ENCODE measurements at places on chromosomes 5 and 9.

DNA sequence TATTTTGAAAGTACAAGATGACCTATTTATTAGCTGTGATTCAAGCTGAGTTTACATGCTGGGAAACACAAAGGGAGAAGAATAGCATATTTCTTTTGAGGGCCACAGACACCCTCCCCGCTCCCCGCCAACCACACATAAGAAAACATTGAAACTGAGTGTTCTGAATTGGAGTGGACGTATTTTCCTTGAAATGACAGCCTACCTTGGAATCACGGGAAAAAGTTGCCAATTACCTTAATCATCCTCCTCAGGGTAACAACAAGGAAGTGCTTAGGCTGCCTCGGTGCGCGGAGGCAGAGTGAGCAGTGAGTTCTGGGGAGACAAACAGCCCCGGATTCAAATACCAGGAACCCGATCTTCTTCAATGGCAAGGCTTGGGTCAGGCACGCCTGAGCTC lies 31.4 kb downstream of the CFAP77 start:
- no peak for DNase-seq

DNA sequence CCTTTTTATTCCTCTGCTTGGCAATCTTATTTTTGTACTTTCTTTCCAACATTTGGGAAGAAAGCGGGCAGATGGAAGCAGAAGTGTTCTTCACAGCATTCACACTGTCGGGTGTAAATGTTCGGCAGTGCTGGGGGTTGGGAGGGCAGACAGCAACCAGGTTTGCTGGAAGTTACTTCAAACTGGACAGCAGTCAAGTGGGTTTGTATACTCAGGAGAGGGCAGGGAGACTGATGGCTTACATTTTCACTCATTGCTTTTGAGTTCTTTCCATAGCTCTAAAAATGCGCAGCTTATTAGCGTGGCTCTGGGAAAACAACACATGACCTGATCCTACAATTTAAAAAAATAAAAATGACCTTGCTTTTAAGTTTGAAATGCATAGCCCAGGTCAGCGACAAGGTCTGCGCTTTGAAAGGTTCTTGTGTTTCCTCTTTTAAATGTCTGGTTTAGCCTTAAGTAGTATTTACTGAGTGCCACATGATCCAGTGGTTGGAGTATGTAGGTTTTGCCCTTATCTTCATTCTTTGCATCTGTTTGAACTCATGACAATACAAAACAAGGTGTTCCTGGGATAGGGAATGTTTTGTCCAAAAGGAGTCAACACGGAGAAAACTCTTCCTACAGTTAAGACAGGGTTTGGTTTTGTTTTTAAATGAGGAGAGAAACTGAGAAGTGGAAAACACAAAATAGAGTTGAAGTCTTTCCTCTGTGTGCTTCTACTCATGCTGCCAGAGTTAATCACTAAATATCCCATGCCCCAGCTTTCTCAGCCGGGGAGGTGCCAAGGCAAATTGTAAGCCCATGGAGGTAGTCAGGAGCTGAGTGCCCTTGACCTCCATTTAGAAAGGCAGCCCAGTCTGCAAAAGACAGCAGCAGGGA lies 132.7 kb upstream of the DMRT1 start:
- DNase-seq, result peak; percentile 28

DNA sequence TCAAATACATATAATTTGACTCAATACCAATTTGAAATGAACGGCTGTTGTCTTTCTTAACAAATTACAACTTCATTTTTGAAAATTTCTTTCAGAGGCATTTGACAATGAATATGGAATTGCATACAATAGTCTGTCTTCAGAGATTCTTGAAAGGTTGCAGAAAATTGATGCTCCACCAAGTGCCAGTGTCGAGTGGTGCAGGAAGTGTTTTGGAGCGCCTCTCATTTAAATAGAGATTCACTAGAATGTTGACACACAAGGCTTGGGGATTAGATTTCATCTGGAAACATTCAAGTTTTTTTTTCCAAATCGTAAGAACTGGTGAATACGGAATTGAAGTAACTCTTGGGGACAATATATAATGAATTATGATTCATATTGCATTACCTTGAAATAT lies 8.1 kb downstream of the RPS6 start:
- no peak for DNase-seq

DNA sequence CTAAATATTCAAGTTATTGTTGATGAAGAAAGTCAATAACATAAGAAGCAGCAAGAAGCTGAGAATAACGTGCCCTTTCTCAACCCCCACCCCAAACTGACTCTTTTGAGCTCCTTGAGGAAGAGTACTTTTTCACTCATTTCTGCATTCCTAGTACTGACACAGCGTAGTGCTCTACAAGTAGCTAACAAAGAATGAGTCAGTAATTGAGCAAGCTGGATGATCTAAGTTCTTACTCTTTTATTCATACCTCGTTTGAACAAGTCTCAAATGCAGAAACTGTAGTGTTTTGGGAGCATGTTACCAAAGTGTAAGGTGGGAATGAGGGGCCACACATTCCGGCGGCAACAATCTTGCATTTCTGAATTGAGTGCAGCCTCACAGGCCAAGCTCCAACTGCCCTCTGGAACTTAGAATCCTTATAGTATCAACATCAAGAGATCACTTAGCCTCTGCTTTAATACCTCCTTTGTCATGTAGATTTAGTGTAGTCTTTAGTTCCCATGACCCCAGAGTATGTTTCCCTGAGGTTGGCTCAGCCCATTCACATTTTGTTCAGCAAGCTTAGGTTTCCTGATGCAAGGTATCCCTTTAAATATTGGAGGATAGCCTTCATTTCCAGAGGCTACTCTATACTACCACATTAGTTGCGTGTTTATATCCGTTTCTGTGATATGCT lies 152.0 kb downstream of the PRR16 start:
- DNase-seq, result no peak

- no peak for DNase-seq
Measured at GRCh38 chr9:81841333-81841732, 86.9 kb upstream of the SPATA31D4 start.

GRCh38 chr5:154830596-154830995 lies 19.8 kb downstream of the FAXDC2 start:
- no peak for DNase-seq

GRCh38 chr5:68010740-68011139 lies 204.8 kb upstream of the PIK3R1 start:
- no peak for DNase-seq

DNA sequence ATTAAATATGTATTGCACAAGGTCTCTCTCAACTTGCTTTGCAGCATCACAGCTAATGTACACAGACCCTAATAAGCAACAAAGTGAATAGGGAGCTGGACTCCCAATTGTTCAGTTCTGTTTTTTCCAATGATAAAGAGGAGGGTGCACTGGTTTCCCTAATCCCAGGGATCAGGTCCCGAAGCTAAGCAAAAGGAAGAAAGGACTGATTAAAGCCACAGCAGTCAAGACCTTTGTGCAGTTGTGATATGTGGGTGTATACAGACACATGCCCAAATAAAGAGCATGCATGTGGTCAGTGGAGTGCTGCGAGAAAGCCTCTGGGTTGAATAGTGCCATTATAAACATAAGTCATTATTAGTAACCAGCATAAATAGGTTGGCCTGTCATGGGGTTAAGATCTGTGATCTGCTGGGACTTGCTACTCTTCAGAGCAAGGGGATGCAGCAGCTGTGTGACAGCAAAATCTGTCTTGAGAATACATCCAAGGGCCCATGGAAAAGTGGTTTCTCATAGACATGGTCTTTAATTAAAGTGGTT lies 1863.1 kb upstream of the WWC1 start:
- DNase-seq, result no peak

GRCh38 chr9:79312686-79313421 lies 258.9 kb upstream of the TLE4 start:
- no peak for DNase-seq

DNA sequence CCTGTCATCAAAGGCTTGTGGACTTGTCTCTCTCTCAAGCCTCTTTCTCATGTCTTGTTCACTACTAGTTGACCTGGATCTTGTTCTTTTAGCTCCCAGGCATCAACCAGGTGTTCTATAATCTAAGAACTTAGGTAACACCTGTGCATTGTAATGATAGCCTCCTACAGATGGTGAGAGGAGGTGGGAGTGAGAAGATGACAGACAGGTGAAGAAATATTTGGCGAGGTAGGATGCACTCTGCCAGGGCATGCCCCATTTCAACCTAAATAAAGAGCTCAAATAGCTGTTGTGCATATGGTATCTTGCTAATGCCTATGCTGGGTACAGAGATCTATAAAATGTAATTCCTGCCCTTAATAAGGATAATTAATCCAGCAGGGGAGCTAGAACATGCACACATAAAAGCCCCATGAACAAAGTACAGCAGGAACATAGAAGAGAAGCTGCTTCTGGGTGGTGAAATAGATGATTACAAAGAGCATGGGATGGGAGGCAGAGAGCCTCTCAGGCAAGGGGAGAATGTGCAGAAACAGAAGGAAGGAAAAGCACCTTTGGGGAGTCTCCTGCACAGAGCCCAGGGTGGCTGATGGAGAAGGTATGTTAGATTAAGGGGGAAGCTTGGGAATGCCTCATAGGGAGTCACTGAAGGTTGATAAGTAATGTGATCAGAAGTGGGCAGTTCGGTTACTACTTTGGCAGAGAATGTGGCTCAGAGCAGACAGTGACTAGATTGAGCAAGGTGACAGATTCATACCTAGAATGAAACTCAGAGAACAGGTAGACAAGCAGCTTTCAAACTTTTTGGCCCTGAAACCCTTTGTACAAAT lies 28.0 kb upstream of the PLIN2 start:
- DNase-seq, result no peak

DNA sequence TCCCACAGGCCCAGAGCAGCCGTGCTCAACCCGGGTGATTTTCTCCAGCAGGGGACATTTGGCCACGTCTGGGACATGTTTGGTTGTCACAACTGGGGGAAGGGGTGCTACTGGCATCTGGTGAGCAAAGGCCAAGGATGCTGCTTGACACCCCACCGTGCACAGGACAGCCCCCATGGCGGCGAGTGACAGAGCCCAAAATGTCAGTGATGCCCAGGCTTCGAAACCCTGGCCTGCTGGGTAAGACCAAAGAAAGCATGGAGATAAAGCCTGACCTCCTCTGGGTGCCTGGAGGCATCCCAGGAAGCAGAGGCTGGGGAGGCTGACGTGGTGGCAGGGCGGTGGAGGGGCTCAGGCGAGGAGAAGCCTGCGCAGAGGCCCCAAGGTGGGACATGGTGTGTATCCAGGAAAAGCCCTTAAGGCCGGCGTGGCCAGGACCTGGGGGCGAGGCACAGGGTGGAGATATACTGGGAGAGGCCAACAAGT lies 66.4 kb downstream of the ZNF354C start:
- no peak for DNase-seq

DNA sequence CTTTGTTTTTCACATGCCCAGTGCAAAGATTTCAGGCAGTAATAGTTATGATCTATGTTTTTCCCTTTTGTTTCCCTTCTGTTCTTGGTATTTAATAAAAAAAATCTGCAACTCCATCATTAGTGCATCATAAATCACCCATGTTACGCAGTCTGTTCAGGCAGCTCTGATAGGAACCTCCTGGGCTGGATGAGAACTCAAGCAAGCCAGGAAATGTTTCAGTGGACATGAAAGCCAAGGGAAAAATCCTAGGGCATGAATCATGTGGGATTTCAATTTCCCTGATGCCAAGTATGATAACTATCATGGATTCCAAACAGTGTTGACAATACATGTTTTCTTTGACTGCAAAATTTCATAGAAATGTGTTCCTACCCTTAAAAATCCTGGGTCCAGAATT lies 119.7 kb upstream of the TARS1 start:
- no peak for DNase-seq

GRCh38 chr5:140875085-140876065 lies at the start of gene PCDHA12:
Gene PCDHA12, plus strand, starts transcription at chr5:140875308. Its CDS starts 165 bp downstream, at chr5:140875473.
- peak; percentile 34 for DNase-seq

DNA sequence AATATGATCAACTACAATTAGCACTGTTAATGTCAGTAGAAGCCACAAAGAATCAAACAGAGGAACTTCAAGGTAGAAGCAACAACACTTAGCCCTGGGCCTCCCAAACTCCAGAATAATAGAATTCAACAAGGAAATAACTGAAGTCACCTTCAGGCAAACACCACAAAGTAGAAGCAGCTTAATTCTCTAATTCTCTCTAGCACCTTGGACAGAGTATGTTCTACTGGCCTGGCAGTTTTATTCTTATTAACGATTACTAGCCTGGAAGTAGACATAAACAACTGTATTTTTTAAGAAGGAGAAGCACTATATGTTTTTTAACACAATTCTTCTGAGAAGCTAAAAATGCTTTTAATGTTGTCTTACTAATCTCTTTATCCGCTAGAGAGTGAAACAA lies 911.9 kb downstream of the DTWD2 start:
- no peak for DNase-seq

DNA sequence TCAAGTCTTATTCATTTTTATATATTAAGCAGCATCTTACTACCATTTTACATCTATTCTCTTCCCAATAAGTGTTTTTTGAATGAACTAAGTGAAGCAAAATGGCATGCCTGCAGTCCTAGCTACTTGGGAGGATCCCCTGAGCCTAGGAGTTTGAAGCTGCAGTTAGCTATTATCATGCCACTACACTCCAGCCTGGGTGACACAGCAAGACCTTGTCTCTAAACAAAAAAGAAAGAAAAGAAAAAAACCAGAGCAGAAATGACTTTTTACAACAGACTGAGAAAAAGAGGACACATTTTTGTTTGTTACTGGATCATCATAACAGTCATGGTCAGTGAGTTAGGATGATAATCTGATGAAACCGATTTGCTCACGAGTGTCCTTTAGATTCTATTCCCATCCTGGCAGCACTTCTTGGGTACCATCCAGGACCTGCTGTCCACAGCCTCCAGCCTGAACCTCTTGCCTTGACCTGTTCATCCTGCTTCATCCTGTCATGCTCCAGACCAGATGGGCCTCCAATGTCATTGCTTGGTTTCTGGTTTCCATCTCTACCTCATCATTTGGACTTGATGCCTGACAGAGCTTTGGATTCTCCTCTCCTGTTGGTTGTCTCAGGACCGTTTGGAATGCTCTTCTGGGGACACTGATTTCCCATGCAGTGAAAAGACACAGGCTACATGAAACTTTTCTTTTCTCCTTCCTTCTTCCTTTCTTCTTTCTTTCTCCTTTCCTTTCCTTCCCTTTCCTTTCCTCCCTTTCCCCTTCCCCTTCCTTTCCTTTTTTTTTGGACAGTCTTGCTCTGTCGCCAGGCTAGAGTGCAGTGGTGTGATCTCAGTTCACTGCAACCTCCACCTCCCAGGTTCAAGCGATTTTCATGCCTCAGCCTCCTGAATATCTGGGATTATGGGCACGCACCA lies 50.1 kb upstream of the GLRX start:
- DNase-seq, result peak; percentile 78

- no peak for DNase-seq
Measured at GRCh38 chr5:67434466-67434865, 237.9 kb upstream of the CD180 start.

DNA sequence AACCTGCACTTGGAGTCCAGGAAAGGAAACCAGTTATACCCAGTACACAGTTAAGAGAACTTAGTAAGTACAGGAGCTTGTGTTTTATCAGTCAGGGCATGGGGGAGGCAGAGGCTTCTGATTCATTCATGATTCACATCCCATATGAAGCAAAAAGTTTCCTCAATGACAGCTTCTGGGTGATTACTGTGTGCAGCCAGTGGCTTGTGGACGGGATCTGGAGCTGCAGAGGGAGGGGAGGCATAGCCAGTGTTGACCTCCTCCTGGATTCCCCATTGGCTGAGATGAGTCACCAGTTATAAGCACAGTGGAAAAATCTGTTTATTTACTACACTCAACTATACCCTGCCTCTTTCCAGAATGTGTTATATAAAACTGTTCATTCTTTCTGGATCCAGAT lies 17.7 kb downstream of the IL31RA start:
- no peak for DNase-seq

All from cerebellum (tissue), 4 donors.